Aorta (tissue), 5 donors: ENCODE measurements at places on chromosomes 6 and 20. TPM values are rescaled to one million over a fixed set of nuclear protein-coding genes. Genes with fewer than 3 reads are reported as not detected.
A peak's percentile ranks its signal among the peaks of the same experiment; 100 is the strongest.

GRCh38 chr6:134813146-134813545 lies 136.8 kb downstream of the ALDH8A1 start:
- no peaks in the 10 kb centered on the region for H3K4me1 ChIP-seq
- H3K27ac ChIP-seq, result no peak overlapping the region
- H3K4me3 ChIP-seq, result no peak overlapping the region

GRCh38 chr6:167553736-167554119 lies 228.8 kb downstream of the TTLL2 start:
- H3K27me3 ChIP-seq, result no peaks in the 10 kb centered on the region
- H3K36me3 ChIP-seq, result no peaks in the 10 kb centered on the region
- no peak for DNase-seq
- H3K4me3 ChIP-seq, result no peak overlapping the region

DNA sequence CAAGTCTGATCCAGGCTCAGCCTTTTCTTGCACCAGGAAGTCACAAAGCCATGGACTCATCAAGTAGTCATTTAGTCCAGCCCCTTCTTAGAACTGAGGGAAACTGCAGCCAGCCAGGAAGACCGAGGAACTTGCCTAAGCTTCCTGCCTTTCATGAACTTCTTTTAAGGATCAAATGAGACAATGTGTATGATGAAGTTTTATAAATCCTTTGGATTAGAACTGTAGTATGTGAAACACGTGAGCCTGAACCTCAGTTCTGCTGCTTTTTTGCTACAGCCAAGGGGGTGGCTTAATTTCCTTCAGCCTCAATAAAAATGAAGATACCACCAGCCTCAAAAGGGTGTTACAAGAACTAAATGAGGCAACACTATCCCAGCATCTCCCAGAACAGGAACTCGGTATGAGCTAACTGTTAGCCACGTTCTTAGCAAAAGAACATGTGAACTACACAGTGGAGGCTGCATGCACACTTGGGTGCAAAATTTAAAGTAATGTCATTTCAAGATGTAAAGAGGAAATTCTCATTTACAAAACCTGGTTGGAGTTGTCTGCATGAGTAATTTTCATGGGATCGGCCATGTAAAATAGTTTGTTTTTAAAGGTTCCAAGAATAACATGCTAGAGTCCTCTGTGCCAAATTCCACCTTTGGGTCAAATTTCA lies 76.0 kb upstream of the TBC1D7 start:
- H3K27me3 ChIP-seq, result no peaks in the 10 kb centered on the region
- H3K4me3 ChIP-seq, result no peak overlapping the region
- H3K27ac ChIP-seq, result peak overlapping the region; percentile 65
- peaks cover 5% of the 10 kb centered on the region for H3K4me1 ChIP-seq
- DNase-seq, result no peak

DNA sequence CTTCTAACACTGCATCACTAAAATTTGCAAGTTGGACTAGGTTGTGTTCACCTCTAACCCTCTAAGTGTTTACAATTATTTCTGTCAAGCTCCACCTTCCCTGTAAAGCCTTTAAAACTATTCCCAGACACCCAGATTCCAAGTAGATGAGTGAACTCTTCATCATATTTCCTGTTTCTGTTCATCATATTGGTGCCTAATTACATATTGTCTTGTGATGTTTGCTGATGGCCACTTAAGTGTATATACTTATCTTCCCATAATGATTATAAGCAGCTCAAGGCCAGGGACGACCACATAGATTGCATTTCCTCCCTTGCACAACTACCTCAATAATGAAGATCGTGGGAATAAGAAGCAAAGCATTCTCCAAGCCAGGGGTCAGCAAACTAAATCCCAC lies 16.8 kb downstream of the TNFRSF21 start:
- no peak overlapping the region for H3K4me3 ChIP-seq
- H3K36me3 ChIP-seq, result no peaks in the 10 kb centered on the region
- no peaks in the 10 kb centered on the region for H3K27me3 ChIP-seq
- DNase-seq, result no peak
- no peaks in the 10 kb centered on the region for H3K4me1 ChIP-seq

PAX1 gene
- not detected for total RNA-seq

PPIL6 gene
- 1.0 TPM for total RNA-seq

- no peak overlapping the region for H3K27ac ChIP-seq
- no peaks in the 10 kb centered on the region for H3K4me1 ChIP-seq
- no peaks in the 10 kb centered on the region for H3K36me3 ChIP-seq
- no peaks in the 10 kb centered on the region for H3K27me3 ChIP-seq
- no peak overlapping the region for H3K4me3 ChIP-seq
Observed at GRCh38 chr6:45500924-45501816, 123.4 kb upstream of the SUPT3H start.

DNA sequence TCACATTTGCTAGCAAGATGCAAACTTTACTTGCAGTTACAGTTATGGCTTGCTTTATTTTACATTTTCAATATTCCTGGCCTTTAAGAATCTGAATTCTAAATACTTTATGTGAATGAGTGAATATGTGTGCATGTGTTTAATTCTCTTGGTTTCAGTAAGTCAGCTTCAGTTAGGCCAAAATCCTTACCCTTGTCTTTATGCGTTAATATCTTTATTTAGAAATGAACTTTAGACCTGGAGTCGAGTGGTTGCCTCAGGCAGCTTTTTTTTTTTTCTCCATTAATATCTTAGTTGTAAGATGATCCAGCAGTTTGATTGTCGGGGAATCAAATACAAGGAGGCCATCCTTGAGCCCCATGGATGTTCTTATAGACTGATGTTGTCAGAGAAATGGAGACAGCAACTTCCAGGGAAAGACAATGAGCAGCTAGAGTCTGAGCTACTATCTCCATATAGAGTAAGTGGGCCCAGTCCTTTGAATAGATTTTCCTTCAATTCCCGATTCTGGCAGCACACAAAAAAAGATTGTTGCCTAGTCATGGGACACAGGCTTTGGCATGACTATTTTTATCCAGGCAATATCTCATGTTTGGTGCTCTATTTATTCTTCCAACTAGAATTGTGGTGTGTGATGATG lies 398.0 kb downstream of the DHX35 start:
- H3K27me3 ChIP-seq, result no peaks in the 10 kb centered on the region
- no peaks in the 10 kb centered on the region for H3K36me3 ChIP-seq
- no peak overlapping the region for H3K27ac ChIP-seq
- no peaks in the 10 kb centered on the region for H3K4me1 ChIP-seq
- no peak for DNase-seq

DNA sequence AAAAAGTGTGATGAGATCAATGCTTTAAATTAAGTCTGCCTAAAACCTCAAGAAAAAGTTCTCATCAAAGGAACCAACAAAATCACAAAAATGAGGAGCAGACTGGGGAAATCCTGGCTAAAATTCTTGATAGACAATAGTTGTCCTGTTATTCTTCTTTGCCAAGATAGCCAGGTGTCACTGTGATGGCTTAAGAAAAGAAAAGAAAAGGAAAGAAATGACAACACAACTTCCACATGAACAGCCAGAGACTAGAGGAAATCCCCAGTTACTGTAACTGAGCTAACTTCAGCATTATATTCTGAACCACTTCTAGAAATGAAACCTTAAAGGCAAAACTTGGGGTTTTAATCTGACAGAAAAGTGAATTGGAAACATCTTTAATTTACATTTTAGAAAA lies 129.6 kb downstream of the CD24 start:
- H3K4me1 ChIP-seq, result no peaks in the 10 kb centered on the region
- no peak overlapping the region for H3K4me3 ChIP-seq
- H3K27ac ChIP-seq, result no peak overlapping the region
- H3K27me3 ChIP-seq, result no peaks in the 10 kb centered on the region
- DNase-seq, result no peak

DNA sequence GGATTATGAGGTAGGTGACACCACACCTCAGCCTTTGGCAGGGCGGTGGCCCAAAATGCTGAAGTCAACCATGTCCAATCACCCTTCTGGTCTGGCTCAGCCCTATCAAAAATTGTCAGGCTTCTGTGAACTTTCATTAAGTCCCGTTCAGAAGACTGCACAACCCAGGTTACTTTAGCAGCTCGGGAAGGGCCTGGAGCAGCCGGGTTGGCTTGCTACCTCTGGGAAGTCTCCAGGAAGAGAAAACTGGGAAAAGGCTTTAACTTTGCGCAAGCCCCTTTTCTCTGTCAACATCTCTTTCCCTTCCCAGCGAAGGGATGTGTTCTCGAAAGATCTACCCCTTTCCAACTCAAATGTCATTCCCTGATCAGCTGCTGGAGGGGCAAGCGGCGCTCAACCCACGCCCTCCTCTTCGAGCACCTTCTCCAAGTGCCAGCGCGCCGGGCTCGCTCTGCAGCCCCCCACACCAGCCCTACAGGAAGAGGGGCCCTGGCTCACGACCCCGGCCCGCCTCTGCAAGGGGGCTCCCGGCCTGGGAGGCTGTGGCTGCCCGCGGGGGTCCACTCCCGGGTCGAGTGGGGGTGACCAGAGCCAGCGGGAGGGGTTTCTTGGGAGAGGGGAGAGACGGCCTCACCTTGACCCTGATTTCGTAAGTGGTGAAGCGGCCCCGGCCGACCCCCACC lies 573 bp downstream of the SNX3 start:
- peak overlapping the region; percentile 89 for H3K27ac ChIP-seq
- H3K4me3 ChIP-seq, result peak overlapping the region; percentile 76
- no peak for DNase-seq
- H3K4me1 ChIP-seq, result no peaks in the 10 kb centered on the region
- no peaks in the 10 kb centered on the region for H3K27me3 ChIP-seq

MTHFD1L gene
- 65.3 TPM for total RNA-seq

SPATS1 gene
- total RNA-seq, result not detected

- DNase-seq, result no peak
- no peaks in the 10 kb centered on the region for H3K4me1 ChIP-seq
- H3K27me3 ChIP-seq, result no peaks in the 10 kb centered on the region
- H3K27ac ChIP-seq, result no peak overlapping the region
- no peak overlapping the region for H3K4me3 ChIP-seq
Observed at GRCh38 chr6:144953552-144954240, 668.6 kb downstream of the UTRN start.

DNA sequence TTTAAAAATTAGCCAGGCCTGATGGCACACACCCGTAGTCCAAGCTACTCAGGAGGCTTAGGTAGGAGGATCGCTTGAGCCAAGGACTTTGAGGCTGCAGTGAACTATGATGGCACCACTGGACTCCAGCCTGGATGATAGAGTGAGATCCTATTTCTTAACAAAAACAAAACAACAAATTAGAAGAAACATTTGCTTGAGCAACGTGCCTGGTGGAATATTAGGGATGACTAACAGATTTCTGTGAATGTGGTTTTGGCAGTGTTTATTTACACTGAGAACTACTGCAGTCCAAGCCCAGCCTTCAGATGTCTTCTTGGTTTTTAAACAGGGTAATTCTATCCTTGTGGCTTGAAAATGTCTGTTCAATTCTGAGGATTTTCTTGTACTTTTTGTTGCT lies 9.2 kb downstream of the PPP1R3G start:
- no peak overlapping the region for H3K4me3 ChIP-seq
- H3K27ac ChIP-seq, result no peak overlapping the region
- H3K27me3 ChIP-seq, result no peaks in the 10 kb centered on the region
- no peaks in the 10 kb centered on the region for H3K4me1 ChIP-seq

DNA sequence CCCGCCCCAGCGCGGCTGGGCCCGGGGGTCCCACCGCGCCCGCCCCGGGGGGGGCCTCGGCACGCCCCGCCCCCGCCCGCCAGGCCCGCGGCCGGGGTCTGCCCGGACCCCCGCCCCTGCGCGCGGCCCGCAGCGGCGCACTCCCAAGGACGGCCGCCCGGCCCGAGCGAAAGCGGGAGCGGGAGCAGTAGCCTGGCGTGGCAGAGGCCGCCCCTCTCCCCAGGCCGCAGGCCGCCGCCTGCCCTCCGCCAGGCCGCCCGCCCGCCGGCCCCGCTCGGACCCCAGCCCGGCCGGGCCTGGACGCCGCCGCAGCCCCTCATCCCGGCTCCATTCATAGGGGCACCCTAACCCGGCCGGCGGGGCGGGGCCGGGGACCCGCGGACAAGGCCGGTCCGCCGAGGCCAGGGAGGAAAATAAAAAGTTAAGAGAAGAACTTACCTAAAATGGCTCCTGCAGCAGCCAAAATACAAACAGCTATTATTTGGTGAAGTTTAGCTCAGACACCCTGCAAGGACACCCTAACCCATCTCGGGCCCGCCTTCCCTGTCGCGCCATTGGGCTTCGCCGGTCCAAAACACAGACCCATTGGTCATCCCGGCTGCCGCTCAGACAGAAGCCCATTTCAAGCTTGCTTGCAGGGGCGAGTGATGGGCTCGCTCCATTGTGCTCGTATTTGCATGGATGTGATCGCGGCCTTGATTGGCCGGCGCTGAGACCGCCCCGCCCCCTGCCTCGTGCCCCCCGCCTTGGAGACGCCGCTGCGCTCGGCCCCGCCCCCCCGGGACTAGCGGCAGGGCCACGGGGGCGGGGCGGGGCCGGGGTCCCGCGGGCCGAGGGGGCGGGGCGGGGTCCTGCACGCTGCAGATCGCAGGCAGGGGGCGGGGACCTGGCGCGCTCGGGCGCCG lies at the start of gene CHD6:
CHD6 (minus strand) TSS at position 476 of the 905 bp plus-strand sequence. CDS start 67,040 bp downstream, outside the sequence.
- peaks cover 15% of the 10 kb centered on the region for H3K4me1 ChIP-seq
- no peaks in the 10 kb centered on the region for H3K36me3 ChIP-seq
- peak within 1 kb of the TSS; percentile 99 for H3K4me3 ChIP-seq
- H3K27ac ChIP-seq, result peak within 1 kb of the TSS; percentile 83

DNA sequence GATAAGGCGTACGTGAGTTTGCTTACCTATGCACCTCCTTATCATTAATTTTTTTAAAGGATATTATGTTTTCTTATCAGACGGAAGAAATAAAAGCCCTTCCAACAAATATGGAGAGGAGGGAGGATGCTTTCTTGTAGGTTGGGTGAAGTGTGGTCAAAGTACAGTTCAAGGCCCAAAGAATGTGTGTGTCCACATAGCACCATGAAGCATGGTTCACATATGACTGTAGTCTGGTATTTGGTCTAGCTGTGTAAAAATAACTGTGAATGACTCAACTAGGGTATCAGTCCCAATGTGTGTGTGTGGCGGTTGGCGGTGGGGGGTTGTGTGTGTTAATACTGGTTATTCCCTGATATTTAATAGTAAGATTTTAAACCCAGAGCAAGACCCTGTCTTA lies 212.7 kb downstream of the TMEM242 start:
- DNase-seq, result no peak
- H3K27ac ChIP-seq, result no peak overlapping the region
- H3K27me3 ChIP-seq, result no peaks in the 10 kb centered on the region
- no peaks in the 10 kb centered on the region for H3K4me1 ChIP-seq
- H3K36me3 ChIP-seq, result peaks cover 3% of the 10 kb centered on the region

- no peaks in the 10 kb centered on the region for H3K27me3 ChIP-seq
- no peak for DNase-seq
- H3K4me1 ChIP-seq, result no peaks in the 10 kb centered on the region
- H3K36me3 ChIP-seq, result no peaks in the 10 kb centered on the region
Observed at GRCh38 chr6:9711365-9711764, 703.5 kb downstream of the TFAP2A start.

GRCh38 chr6:106560996-106561685 lies 68.2 kb downstream of the RTN4IP1 start:
- H3K4me3 ChIP-seq, result no peak overlapping the region
- H3K27ac ChIP-seq, result no peak overlapping the region
- no peak for DNase-seq
- no peaks in the 10 kb centered on the region for H3K4me1 ChIP-seq
